ENCODE measurements at places on chromosomes 4 and X. TPM values are rescaled to one million over a fixed set of nuclear protein-coding genes. Genes with fewer than 3 reads are reported as not detected.

DNA sequence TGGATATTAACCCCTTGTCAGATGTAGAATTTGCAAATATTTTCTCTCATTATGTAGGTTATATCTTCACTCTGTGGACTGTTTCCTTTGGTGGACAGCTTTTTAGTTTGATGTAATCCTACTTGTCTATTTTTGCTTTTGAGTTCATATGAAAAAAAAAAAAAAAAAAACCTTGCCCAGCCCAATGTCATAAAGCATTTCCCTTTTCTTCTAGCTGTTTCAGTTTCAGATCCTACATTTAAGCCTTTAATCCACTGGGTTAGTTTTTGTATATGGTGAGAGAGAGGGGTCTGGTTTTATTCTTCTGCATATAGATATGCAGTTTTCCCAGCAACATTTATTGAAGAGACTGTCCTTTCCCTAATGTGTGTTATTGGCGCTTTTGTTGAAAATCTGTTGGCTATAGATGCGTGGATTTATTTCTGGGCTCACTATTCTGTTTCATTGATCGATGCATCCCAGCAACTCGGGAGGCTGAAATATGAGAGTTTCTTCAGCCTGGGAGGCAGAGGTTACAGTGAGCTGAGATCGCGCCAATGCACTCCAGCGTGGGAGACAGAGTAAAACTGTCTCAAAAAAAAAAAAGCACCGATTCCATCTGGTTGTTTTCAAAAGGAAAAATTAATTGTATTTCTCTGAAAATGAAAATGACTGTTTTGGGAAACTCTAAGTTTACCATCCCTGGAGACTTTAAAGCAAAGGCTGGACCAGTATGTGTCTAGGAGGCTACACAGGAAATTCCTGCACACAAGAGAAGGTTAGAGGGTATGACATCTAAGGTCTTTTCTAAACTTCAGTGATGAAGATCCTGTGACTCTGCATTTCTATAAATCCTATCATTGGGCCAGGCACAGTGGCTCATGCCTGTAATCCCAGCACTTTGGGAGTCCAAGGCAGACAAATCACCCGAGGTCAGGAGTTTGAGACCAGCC lies 35.6 kb downstream of the STEEP1 start:
- ATAC-seq, result no peak

GRCh38 chrX:22397566-22397965 lies 124.9 kb downstream of the CBLL2 start:
- ATAC-seq, result no peak

DNA sequence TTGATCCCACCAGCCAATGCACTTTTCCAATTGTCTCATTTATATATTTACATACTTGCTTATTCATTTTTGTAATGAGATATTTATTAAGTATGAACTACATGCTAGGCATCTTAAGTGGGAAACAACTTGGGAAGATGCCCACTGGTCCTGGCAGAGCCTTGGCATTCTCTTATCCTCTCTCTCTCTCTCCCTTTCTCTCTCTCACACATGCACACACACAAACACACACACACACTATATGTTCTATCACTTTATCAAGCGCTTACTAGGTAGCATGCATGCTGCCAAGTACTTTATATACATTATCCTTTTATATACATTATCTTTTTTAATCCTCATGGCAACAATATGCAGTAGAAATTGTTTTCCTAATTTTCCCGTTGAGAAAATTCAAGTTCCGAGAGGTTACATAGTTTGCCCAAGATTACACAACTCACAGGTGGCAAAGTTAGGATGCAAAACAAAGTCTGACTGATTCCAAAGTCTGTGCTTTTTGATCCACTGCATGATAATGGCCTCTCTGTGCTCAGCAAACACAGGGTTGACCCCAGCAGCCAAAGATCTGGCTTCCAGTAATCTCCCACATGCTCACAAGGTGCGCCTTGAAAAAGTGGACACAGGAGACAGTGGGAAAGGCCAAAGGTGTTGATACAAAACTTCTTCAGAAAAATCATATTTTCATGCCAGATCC lies 173.1 kb upstream of the KLF3 start:
- no peak for ATAC-seq

GRCh38 chrX:14003028-14003427 lies 26.7 kb downstream of the GEMIN8 start:
- no peak for ATAC-seq

GRCh38 chr4:82754513-82755165 lies 44.0 kb downstream of the SCD5 start:
- ATAC-seq, result no peak

DNA sequence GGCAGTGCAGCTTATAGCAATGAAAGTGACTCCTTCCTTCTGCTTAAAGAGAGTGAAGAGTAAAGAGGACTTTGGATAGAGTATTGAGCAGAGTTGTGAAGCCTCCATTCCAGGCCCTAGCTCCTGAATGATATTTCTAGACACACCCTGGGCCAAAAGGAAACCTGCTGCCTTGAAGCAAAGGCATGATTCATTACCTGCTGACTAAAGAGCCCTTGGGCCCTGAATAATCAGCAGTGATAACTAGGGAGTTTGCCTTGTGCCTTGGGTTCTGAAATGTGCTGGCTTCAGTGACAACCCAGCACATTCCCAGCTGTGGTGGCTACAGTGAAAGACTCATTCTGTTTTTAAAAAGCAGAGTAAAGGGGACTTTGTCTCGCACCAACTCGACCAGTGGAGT lies 49.2 kb downstream of the STPG2 start:
- ATAC-seq, result no peak

- ATAC-seq, result no peak
These were observed 5.3 kb upstream of the HAND2 start for GRCh38 chr4:173535165-173535902.

GRCh38 chr4:27276307-27277073 lies 415.8 kb downstream of the STIM2 start:
- ATAC-seq, result no peak

DNA sequence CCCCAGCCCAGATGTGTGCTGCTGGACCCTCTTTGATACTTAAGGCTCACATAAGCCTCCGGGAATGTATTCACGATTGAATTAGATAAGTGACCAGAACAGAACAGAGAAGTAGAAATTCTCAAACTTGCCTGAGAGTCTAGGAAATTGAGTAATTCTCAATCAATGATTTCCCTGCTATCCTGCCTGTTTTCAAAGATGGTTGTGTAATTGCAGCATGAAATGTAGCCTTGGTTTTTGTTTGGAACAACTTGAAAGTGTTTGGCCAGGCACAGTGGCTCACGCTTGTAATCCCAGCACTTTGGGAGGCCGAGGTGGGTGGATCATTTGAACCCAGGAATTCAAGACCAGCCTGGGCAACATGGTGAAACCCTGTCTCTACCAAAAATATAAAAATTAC lies 41.2 kb downstream of the TNIP2 start:
- ATAC-seq, result no peak

- no peak for ATAC-seq
These were observed 12.4 kb downstream of the PSAPL1 start for GRCh38 chr4:7422151-7422897.

- ATAC-seq, result no peak
These were observed 50.0 kb downstream of the CCNI start for GRCh38 chr4:77025643-77026321.

- ATAC-seq, result no peak
These were observed 46.1 kb downstream of the PJA1 start for GRCh38 chrX:69119122-69119521.

GRCh38 chrX:35728481-35728880 lies 69.7 kb upstream of the MAGEB16 start:
- no peak for ATAC-seq

DNA sequence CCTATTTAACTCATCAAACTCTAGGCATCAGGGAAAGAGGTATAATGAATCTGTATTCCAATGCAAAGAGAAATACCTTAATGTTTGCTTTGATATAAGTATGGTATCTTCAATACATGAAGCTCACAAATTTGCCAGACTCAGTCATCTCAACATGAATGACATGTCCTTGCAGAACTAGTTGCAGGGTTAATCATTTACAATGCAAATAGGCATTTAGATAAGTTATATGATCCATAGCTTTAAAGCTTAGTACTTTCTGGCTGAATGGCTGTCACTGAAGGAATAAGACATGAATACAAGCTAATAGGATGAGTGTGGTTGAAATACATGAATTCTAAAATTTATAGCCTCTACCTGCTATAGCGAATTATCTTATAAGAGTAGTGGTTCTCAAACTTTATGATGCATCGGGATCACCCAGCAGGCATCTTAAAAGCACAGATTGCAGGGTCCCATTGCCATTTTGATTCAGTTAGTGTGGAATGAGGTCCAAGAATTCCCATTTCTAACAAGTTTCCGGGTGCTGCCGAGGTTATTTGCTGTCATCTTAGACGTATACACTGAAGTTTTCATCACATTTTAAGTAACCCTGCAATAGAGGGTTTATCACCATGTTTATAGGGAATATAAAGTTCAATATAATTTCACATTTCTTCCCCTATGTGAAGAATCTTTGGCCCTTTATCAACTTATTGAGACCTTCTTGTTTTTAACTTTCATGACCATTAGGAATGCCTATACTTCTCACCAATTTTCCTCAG lies 439.2 kb downstream of the ARHGAP24 start:
- ATAC-seq, result no peak

- ATAC-seq, result peak; percentile 99
These were observed 56.4 kb downstream of the IRF2 start for GRCh38 chr4:184417802-184418511.

DNA sequence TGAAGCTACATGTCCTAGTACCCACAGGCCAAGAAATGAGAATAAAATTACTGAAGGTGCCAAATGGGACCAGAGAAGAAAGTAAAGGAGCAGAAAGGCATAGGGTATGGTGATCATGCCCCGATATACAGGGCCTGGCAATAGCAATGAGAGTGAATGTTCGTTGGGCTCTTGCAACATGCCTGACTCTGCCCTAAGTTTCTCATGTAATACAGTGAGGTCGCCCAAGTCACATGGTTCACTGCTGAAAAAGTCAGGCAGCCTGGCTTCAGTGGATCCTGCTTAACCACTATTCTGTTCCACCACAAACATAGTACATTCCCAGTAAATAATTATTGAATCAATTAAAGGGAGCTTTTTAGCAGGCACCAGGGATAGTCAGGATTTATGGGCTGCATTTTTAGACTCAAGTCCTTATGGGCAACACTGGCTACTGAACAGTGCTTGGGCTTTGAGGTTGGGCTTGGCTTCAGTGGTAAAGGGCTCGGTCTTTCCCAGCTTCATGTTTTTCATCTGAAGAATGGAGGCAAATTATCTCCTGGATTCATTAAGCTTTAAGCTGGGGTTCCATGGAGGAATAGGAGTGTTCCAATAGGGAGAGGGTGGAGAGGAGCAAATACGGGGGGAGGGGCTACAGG lies 67.1 kb upstream of the ZNF518B start:
- peak; percentile 83 for ATAC-seq

- ATAC-seq, result no peak
These were observed 146.2 kb downstream of the PCDH7 start for GRCh38 chr4:30866346-30866745.

DNA sequence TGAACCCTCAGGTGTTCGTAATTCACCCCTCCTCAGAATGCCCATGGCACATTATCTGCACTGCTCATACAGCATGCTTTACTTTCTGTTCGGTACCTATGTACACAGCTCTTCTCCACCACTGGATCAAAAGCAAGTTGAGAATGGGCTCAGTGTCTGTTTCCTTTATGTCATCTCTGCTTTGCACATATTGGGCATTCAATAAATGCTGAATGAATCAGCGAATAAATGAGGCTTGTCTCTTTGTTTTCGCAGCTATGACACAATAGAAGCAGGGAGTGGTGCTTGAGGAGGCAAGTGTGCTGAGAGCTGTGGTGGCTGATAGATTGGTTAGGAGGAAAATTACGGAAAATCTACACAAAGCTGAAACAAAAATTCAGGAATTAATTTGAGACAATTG lies 109.1 kb upstream of the VMA21 start:
- ATAC-seq, result peak; percentile 52

- ATAC-seq, result no peak
These were observed 245.3 kb upstream of the JADE1 start for GRCh38 chr4:128564081-128564630.

DNA sequence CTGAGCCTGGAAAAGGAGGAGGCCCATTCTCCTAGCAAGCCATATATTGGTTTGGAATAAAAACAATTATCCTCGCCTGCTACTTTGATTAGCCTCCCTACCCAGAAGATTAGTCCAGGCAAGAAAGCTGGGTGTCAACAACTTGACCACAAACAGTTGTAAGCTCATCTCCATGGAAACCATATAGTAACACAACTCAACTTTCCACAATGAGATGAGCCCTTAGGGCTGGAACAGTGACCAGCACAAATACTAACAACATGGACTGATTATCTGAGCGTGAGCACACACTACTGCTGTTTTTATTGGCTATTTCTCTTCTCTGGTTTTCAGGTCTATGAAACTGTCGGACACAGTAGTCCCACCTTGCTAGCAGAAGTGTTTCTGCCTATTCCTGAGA lies 80.8 kb downstream of the CC2D2A start:
- no peak for ATAC-seq

DNA sequence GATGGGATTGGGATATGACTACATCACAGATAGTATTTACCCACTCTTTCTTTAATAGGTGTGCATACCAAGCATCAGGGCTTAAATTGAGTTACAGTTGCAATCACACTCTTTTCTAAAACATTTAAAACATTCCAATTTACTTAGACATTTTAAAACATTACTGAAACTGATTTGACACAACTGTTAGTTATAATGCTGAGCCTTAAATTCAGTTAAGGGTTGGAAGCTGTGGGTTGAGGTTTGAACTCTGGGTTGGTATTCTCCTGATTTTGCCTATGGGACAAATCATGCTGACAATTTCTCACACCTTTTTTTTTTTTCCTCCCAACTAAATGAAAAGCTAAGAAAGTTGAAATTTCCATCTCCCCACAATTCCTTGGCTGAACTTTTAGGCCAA lies 16.3 kb downstream of the SLIT2 start:
- no peak for ATAC-seq

GRCh38 chr4:121030131-121030530 lies 42.2 kb downstream of the NDNF start:
- ATAC-seq, result no peak

DNA sequence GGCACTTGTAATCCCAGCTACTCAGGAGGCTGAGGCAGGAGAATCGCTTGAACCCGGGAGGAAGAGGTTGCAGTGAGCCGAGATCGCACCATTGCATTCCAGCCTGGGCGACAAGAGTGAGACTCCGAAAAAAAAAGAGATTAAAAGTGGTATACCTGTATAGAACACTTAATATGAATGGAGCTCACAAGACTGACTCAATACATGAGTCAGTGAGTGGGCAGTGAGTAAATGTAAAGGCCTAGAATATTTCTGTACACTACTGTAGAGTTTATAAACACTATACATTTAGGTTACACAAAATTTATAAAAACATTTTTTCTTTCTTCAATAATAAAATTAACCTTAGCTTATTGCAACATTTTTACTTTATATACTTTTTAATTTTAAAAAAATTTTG lies 93.8 kb downstream of the CENPC start:
- peak; percentile 80 for ATAC-seq

DNA sequence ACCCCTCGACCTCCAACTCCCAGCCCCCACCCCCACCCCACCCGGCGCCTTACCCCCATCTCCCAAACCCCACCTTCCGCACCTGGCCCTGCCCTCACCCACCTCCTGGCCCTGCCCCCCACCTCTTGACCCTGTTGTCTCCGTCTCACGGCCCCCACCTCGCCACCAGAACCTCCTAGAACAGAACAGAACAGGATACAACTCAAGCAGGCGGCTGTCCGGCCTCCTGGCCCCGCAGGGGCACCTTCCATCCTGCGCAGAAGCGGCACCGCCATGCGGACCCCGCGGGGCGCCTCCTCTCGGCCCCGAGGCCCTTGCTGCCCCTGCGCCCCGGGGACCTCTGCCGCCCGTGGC lies 354 bp downstream of the CTAG2 start:
- ATAC-seq, result no peak

SLC9A6 gene
- 10.5 TPM for total RNA-seq

GLUD2 gene
- 0.52 TPM for total RNA-seq

SLC4A4 gene
- total RNA-seq, result 0.96 TPM

NIPAL1 gene
- total RNA-seq, result 44.2 TPM

MAGEC2 gene
- not detected for total RNA-seq

PDCL2 gene
- 0.28 TPM for total RNA-seq
